T47D (cell line): ENCODE measurements at places on chromosomes 16 and 17.

- DNase-seq: no peak
These were observed 450.5 kb upstream of the MAF start for GRCh38 chr16:80051040-80051439.

DNA sequence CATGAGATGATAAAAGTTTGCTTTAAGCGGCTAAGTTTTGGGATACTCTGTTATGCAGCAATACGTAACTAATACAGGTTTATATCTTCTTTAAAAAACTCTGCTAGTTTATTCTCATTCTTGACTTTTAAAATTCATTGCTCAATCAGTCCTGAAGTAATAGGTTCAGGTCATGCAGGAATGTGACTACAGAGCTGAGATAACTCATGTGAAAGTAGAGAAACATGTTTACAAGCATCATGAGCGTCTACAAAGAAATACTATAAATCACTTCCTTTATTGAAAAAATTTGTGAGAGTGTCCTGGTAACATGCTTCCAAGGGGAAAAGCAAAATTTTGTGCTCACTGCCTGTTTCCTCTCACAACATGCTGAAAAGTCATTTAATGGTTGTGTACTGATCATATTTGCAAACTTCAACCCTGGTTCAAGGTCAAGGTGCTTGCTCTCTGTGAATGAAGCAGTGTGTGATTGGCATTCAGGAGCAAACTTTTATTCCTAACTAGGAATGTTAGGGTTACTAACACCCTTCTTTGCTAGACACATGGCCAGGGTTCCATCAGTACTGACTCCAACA, 12.5 kb upstream of the TMIGD1 start:
- DNase-seq: no peak

DNA sequence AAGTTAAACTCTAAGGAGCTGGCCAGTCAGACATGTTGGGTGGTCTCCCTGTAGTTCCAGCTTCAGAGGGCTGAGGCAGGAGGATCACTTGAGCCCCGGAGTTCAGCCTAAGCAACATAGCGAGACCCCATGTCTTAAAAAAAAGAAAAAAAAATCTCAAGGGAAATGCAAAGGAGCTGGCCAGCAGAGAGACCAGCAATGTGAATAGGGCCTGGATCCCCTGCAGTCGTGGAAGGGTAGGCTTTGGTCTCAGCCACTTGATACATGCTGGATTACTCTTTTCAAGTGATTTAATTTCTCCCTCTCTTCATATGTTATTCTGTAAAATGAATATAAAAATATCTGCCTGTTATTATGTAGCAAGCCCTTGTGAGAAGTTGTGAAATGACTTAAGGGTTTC, 207.7 kb downstream of the SPECC1 start:
- DNase-seq: no peak

GRCh38 chr17:67629971-67630320, 87.8 kb upstream of the NOL11 start:
- DNase-seq: peak; percentile 71

DNA sequence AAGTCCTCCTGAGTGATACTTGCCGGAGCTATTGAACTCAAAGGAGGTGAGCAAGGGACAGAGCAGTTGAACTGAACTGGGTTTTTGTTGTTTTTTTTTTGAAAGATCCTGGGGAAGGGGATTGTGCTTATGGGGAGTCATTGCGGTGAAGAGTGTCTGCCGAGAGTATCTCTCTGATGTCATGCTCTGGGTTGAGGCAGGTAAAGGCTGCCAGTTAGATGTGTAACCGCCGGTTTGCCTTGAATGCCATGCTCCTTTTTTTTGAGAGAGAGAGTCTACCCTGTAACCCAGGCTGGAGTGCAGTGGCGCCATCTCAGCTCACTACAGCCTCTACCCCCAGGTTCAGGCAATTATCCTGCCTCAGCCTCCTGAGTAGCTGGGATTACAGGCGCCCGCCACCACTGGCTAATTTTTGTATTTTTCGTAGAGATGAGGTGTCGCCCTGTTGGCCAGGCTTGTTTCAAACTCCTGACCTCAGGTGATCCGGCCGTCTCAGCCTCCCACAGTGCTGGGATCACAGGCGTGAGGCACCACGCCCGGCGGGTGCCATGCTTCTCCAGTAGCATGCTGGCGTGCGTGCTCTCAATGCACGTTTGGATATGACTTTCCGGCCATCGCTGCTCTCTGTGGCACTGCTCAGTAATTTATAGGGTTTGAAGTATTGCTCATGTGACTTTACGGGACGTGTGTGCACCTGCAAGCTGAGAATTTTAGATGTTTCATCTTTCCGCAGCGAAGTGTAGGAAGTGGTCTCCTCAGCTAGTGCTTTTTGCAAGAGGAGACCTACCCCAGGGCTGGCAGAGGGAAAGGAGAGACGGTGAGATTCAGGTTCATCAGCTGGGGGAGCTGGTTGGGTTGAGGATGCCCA, 8.5 kb downstream of the ZC3H18 start:
- no peak for DNase-seq

- no peak for DNase-seq
These were observed 653 bp downstream of the FANCA start for GRCh38 chr16:89815639-89816348.

GRCh38 chr16:57255686-57256415, 10.8 kb downstream of the ARL2BP start:
- DNase-seq: no peak

- DNase-seq: no peak
These were observed 137.9 kb upstream of the HS3ST4 start for GRCh38 chr16:25553711-25554436.

DNA sequence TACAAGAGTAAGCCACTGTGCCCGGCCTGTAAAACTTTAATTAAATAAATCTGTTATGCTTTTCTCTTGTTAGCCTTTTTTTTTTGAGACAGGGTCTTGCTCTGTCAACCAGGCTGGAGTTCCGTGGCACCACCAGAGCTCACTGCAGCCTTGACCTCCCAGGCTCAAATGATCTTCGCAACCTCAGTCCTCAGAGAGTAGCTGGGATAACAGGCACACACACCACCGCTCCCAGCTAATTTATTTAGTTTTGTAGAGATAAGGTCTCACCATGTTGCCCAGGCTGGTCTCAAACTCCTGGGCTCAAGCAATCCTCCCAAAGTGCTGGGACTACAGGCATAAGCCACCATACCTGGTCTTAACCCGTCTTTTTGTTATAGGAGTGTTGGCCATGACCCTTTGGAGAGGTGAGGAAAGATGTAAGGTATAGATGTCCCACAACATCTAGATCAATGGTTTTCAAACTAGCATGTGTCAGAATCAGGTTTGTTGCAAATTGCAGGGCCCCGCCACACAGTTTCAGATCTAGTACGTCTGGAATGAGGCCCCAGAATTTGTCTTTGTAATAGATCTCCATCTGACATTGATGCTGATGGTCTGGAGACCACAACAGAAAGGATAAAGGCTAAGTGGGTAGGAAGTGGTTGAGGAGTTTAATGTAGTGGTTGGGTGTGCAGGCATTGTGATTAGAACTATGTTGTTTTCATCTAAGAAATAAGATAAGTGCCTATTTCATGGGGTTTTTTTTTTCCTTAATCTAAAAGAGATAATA, 4.3 kb upstream of the GGA2 start:
- DNase-seq: no peak

DNA sequence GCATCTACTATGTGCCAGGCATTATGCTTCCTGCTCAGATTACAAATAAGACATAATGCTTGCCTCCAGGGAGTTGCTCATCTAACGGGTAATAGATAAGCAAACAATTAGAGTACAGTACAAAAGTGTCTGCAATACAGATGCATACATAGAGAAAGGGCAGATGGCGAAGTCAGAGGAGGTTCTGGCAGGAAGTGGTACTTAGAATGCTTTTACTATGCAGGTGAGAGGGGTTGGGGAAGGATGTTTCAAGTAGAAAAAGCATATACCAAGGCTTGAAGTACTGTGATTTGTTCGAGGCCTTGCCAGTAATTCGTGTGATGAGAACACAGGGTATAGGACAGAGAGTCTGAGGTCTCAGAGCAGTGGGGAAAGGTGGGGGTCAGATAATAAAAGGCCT, 349.8 kb downstream of the UTP18 start:
- no peak for DNase-seq

GRCh38 chr16:85170066-85170491, 57.8 kb upstream of the CIBAR2 start:
- no peak for DNase-seq

- no peak for DNase-seq
These were observed 35.0 kb downstream of the ZCCHC14 start for GRCh38 chr16:87457709-87458423.

- DNase-seq: no peak
These were observed 17.3 kb downstream of the PHLPP2 start for GRCh38 chr16:71707199-71707598.

- peak; percentile 86 for DNase-seq
These were observed 550 bp upstream of the RNF213 start for GRCh38 chr17:80260069-80260535.

DNA sequence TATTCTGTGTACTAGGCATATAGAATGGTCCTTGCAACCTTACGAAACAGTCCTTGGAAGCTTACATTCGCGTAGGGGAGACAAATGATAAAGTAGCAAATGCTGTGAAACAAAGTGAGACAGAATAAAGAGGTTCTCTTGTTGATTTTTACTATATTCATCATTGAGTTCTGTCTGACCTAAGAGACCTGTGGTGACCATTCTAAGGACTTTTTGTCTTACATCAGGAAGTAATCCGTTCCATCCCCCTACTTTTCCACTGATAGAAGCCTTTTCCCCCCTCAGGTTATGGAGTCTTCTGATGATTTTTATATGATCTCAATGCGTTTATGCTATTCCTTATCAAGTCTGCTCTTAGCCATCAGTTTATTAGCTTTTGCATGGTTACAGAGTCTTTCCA, 66.8 kb upstream of the RASL10B start:
- DNase-seq: no peak

DNA sequence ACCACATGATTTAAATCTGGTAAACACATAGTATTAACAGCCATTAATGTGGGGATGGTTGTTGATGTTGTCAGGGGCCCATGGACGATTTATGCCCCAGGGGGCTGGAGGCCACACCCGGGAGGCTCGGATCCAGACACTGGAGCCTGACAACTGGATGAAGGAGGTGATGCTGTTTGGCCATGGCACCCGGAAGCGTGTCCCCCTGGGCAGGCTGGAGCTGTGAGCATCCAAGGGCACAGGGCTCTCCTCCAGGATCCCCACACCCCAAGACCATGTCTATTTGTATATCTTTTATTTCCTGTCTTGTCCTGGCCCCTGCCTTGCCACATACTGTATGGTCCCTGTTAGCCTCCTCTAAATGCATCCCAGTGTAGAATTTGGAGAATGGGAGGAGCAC, 4.6 kb downstream of the RSAD1 start:
- no peak for DNase-seq

DNA sequence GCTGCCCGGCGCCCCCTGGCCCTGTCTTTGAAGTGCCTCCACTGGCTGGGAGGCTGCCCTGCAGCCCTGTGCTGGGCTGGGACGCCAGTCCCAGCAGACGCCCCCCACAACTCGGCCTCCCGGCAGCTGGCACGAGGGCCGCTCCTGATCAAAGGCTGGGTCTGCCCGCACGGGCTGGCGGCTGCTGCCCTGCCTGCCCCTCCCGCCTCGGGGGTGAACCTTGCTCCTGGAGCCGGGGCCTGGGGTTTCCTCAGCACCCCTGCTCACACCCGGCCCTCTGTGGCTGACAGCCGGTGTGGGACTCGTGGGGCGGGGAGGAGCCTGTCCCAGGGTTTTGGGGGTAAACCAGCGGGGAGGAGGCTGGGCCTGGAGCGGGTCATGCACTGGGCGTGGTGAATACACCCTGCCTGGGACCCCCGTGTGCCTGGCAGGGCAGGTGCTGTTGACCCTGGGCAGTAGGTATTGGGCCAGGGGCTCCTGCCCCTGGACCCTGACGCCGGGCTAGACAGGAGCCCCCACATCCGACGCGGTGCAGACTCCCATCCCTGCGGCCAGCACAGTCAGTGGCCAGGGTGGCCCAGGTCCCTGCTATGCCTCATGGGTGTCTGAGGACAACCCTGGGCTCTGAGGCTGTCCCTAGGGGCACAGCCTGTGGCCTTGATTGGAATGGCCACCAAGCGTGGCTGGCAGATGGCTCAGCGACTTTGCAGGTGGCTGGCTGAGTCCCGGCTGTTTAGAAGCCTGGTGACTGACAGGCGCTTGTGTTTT, 21.7 kb downstream of the CENPX start:
- DNase-seq: no peak

- DNase-seq: peak; percentile 100
These were observed at the start of gene KAT7 for GRCh38 chr17:49788478-49789242. Gene KAT7, plus strand, starts transcription at chr17:49788681. Its CDS starts 154 bp downstream, at chr17:49788835.

GRCh38 chr16:70611785-70612303, 34.5 kb upstream of the IL34 start:
- DNase-seq: no peak

GRCh38 chr17:50675190-50675589, 32.5 kb downstream of the ANKRD40 start:
- no peak for DNase-seq

DNA sequence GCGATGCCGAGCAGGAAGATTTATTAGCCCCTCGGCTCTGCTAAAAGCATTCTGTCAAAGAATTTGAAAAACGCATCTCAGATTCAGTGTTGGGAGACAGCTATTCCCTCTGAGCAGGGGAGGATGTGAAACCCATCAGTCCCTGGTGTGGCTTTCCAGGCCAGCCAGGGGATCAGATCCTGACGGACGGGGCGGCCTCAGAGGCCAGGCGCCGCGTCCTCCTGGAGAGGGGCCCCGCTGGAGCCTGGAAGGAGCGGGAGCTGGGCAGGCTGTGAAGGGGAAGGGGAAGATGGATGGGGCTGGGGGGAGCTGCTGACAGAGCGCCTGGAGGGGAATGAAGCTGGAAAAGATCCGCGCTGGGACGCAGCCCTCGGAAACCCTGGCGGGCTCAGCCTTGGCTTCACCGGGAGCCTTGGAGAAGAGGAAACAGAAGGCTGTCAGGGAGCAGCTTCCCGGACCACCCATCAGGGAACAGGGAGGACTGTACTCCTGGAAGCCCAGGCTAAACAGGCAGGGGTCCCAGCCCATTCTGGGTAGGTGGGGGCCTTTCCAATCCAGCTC, 358.0 kb downstream of the C16orf95 start:
- DNase-seq: no peak

- DNase-seq: peak; percentile 77
These were observed 73.7 kb upstream of the ZNF750 start for GRCh38 chr17:82913304-82914043.
